ENCODE measurements at places on chromosomes 13 and 19.

GRCh38 chr19:51727349-51727880, 3.6 kb upstream of the HAS1 start:
- peak; percentile 79 for DNase-seq

- DNase-seq: peak; percentile 60
These were observed at the start of gene MRI1 for GRCh38 chr19:13764101-13764807. Gene MRI1, plus strand, starts transcription at chr19:13764522. Its CDS starts 67 bp downstream, at chr19:13764589.

DNA sequence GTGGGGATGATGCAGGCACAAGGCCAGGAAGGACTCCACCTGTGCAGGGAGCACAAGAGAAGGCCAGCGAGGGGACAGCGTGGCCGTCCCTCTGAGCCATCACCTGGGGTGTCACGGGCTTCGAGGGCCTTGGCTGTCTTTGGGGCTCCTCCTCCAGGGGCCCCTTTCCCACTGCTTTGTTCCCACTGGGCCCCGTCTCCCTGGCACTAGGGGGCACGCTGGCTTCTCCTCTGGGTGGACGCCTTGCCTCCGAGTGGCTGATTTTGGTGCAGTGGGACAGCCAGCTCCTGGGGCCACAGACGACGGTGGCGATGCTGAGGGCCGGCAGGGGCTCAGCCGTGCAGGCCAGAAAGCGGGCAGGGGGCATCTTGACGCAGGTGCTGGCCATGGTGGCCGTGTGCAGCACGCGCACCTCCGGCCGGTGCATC, 43.2 kb upstream of the GRTP1 start:
- no peak for DNase-seq

DNA sequence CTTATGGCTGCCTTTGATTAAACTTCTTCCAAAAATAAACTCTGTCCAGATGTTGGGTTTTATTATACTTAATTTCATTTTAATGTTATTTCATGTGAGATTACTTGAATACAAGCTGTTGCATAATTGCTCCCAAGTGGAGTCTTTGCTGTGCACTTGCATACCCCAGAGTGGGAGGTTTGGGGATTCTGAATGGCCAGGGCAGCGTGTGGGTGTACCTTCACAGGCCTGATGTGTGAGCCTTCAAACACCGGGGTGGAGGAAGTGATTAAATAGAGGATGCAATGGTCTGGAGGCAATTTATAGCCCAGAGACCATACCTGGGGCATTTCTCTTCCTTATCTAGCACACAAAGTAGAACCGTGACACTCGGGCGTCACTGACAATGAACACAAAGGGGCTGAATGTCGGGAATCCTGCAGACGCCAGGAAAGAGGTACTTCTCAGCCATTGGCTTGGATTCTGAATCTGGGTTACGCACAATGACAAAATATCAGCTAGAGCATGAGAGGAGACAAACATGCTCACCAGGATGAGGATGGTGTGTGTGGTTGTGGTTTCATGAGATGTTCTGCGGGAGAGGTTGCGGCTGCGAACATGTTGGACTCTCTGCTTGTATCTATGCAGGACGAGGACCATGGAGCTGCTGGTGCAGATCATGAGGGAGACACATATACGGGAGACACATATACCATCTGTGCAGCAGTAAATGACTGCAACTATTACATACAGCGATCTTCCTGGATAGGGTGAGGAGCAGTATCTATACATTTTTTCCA, 7.1 kb upstream of the LILRA5 start:
- DNase-seq: no peak

DNA sequence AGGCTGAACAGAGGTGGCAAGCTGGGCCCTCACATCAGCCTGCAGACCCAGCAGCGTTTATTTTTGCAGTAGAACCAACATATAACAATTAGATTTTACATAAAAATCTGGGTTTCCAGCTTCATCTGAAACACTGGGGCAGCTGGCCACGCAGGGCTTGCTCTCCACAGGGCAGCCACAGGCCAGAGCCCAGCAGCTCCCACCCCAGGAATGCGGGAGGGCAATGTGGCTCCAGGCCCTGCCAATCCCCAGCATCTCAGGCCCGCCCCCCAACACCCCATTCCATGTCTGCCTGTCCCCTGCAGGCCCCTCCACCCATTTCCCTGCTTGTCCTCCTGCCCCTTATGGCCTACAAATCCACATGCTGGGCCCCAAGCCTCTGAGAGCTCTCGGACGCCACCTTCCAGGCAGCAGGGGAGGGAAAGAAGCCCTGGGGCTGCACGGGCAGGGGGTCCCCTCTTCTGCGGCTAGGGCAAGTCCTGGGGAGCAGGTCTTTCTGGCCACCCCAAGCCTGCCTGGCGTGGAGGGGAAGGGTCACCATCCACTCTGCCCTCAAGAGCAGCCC, 15.0 kb upstream of the VSTM2B start:
- no peak for DNase-seq

DNA sequence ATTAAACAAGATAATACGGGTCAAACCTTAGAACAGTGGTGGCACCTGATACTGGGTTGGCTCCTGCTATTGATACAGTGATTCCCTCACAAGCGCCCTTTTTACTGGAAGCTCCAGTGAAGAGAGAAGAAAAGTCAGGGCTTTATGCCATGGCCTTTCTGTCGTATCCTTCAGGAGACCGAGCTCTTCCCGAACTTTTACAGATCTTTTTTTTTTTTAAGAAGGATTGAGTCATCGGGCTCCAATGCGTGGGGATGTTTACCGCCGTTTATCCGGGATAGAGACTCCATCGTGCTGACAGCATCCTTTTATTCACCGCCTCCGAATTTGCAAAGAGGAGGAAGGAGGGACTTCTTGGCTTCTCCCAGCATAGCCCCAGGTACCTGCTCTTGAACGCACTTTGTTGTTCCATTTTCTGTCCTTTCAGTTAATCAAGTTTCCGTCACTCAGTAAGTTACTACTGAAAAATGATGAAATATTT, 574 bp downstream of the ZNF227 start:
- peak; percentile 13 for DNase-seq

Measured in AG10803 (cell line).